HL-60 (cell line): ENCODE measurements at places on chromosomes 5 and 9.

- no peak for DNase-seq
These were observed 424.5 kb upstream of the CLINT1 start for GRCh38 chr5:158283397-158283796.

- DNase-seq, result no peak
These were observed 2.2 kb downstream of the ADAMTS6 start for GRCh38 chr5:65479527-65479926.

GRCh38 chr9:92426501-92427145, 2.4 kb upstream of the OMD start:
- no peak for DNase-seq

DNA sequence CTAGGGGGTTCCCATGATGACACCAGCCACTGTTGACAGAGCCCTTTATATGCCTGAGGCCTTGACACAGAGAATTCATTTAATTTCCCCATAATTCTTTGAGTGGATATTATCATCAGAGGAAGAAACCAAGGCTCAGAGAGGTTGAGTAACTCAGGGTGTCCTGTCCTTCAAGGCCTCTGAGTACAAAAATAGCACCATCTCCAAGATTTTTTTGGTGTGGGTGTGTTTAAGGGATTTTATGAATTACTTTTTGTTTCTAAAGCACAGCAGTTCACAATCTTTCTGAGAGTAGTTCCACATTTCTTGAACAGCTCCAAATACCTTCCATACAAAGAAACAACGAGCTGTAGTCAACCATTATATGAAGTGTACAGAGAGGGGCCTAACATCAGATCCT, 6.2 kb upstream of the GSN start:
- DNase-seq, result no peak

- DNase-seq, result no peak
These were observed 77.7 kb upstream of the ADAMTS2 start for GRCh38 chr5:179422908-179423481.

GRCh38 chr9:106032978-106033377, 338.6 kb downstream of the TMEM38B start:
- DNase-seq, result no peak
